ENCODE measurements at places on chromosomes 6 and 20.

GRCh38 chr20:19960745-19961144 is 56.4 kb upstream of the NAA20 start:
- DNase-seq: no peak

DNA sequence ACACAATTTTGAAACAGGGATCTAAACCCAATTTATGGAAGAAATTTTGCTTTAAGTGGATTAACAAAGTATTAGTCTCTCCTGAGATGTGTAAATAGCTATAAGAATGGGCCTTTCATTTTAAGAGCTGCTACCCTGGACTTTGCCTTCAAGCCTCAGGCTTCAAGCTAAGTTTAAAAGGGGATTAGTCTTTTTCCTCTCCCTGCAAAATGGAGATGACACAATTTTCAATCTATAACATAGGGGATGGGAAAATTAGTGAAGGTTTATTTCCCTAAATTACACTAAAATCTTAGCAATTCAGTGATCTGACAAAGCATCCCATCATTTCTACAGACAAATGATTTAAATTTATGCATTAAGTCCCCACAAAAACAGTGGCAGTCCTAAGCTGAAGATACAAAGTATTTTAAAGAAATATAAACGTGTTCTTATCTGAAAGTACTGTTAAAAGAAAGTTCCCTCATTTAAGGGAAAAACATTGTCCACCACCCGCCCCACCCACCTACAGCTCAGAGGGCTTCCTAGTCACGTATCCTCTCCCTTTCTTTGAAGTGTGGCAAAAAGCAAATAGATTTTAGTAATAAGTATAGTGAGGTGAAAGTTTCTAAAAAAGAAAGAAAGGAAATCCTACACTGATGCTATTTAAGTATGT is 14.5 kb downstream of the ARHGAP18 start:
- DNase-seq: no peak

- DNase-seq: no peak
These were observed 13.1 kb downstream of the FUCA2 start for GRCh38 chr6:143498428-143498827.

- no peak for DNase-seq
These were observed 1130.1 kb downstream of the HACE1 start for GRCh38 chr6:103729658-103730057.

DNA sequence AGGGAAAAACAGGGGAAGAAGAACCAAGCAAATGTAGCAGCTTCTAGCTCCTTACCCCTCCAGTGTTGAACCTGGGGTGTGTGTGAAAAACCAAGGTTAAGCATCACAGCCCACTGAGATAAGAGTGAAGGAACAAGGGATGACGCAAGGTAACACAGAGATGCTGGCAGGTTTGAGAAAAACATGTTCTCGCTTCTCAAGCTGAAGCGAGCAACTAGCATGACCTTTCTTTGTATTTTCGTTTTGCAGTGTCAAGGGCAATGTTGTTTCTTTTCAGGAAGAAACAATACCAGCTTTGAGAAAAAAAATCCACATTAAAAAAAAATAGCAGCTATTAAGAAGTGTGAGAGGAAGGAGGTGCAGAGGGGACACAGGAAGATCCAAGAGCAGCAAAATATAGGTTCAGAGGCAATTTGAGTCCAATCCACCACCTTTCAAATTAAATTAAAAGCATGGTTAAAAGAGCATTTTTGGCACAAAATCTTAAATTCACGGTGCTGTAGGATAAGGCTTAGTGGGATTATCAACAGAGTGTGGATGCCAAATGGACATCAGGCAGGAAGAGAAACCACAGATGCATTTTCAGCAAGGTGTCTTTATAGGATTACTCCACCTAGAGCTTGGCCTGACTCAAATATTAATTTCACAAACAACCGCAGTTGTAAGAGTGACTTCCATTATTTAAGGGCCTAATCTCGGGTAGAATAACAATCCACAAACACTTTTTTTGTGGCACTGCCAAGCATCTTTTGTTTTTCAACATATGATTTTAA is 70.9 kb downstream of the SYNE1 start:
- DNase-seq: no peak

DNA sequence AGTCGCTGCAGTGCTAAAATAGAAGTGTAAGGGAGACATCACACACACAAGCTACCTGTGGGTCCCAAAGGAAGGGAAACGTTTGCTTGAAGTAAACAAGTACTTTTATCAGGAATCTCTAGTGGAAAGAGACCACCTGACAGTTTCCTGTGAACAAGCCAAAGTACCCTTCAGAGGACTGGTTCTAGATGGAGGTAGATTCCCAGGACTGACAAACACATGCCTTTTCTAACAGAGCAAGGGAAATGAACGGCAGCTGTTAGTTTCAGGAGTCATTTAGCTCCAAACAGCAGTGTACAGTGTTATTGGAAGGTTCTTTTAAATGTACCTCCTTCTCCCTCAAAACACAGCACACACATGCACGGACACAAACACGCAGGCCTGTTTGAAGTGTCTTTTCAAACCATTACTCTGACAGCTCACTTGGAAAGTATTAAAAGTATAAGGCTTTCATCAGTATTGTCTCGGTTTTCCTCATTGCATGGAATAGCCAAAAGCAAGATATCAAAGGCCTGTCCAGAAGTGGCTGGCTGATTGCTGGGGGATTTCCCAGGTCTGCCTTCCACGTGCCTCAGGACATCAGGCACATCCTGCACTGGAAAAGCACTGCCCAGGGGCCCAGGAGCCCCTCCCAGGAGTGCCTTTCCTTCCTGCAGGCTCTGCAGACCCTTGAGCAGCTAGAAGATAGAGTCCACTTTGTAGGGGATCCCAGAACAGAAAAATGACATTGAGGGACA is 393.2 kb upstream of the SOX4 start:
- DNase-seq: no peak

DNA sequence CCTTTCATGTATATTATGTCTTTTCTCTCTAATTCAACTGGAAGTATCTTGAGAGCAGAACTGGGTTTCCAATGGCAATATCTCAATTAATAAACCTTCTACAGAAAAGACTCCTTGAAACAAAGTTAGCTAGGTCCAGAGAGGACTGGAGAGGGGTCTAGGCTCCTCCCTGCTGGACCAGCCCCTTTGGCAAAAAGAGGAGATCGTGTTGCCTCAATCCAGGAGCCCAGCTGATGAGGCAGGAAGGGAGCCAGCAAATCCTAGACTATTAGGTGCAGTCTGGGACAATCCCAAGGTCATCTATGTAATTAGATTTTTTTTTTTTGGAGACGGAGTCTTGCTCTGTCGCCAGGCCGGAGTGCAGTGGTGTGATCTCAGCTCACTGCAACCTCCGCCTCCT is 21.9 kb downstream of the BCL2L1 start:
- DNase-seq: no peak

DNA sequence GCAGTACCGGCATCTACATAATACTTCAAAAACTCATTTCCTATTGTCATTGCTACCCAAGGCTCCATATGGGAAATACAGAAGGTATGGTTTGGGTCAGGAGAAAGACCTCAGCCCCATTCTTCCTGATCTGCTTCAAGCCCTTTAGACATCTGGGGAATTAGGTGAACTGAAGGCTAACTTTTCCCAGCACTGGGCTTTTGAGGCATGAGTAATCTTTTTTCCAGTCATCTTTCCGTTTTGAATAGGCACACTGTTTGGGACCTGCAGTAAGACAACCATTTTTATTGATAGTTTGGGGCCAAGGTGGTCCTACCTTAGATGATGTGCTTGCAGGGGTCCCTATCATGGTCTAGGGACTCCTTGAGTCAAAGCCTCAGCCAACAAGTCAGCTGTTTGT is 198.4 kb downstream of the HAO1 start:
- no peak for DNase-seq

DNA sequence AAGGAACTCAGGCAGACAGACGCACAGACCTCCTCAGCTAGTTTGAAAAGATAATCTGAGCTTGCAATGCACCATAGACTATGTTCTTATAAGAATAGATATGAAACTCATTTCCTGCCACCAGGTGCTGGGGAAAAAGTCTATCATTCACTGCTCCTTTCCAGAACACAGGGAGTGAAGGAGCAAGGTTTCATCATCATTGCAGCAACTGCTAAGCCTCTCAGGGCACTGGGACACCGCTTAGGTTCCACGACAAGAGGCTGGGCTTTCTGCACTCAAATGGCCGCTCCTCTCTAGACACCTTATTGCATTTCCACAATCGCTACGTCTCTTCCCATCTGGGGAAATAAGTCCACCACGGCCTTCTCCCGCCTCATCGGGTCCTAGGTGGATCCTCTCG is 418.5 kb upstream of the JARID2 start:
- DNase-seq: no peak

GRCh38 chr20:2179233-2179580 is 77.6 kb downstream of the STK35 start:
- no peak for DNase-seq

GRCh38 chr20:36173451-36173933 is 19.0 kb downstream of the EPB41L1 start:
- DNase-seq: peak; percentile 22

- DNase-seq: no peak
These were observed 69.3 kb upstream of the SUPT3H start for GRCh38 chr6:45447005-45447404.

DNA sequence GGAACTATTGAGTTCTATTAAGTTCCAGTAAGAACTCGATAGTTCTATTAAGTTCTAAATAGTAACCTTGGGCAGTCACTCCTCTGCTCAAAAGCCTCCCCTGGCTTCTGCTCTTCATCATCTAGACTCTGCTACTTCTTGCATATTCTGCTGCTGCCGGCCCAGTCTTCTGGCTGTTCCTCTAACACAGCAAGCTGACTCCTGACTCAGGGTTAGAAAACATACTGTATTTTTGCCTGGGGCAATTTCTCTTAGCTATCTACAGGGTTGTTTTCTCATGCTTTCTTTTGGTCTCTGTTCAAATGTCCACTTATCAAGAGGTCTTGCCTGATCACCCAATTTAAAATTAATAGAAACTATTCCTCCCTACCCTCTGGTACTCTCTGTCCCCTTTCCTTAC is 14.6 kb downstream of the SLC25A27 start:
- no peak for DNase-seq

DNA sequence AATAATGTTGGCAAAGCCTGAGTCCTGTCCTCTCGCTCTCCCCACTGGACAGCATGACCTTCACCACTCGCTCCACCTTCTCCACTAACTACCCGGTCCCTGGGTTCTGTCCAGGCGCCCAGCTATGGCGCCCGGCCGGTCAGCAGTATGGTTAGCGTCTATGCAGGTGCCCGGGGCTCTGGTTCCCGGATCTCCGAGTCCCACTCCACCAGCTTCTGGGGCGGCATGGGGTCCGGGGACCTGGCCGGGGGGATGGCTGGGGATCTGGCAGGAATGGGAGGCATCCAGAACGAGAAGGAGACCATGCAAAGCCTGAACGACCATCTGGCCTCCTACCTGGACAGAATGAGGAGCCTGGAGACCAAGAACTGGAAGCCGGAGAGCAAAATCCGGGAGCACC is 20.5 kb downstream of the RNF114 start:
- DNase-seq: no peak

DNA sequence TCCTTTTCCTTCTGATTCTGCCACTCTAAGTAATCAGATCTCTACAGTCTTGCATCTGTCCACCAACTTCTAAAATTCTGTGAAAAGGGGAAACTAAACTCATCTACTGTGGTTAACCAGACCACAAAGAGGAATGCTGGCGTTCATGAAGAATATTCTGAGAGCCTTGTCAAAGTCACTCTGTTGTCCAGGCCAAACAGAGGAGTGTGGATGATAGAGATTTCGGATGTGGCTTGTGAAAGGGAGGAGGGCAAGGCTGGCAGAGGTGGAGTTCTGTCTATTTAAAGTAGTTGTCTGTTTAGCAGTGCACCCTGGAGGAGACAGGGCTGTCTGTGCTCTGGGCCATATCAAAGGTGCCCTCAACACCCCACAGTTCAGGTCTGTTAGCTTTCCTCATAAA is 33.9 kb downstream of the CCN2 start:
- peak; percentile 91 for DNase-seq

DNA sequence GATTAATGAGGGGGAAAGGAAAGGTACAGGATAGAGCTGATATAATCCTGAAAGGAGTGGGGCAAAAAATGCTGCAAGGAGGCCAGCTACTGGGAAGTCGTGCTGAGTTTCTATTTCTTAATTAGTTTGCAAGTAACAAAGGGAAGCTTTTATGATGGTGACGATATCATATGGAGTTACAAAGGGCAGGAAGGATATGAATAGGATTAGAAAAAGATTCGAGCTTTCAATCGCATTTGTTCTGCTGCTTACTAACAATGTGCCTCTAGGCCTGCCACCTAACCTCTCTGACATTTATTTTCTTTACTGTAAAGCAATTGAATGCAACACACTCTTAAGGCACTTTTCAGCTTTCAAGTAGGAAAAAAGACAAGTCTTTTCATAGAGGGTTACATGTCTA is 219.2 kb downstream of the CLVS2 start:
- no peak for DNase-seq

GRCh38 chr6:149212206-149212605 is 105.3 kb upstream of the TAB2 start:
- DNase-seq: no peak

- DNase-seq: peak; percentile 99
These were observed 67.2 kb upstream of the RNF24 start for GRCh38 chr20:4082406-4083097.

GRCh38 chr6:131910219-131910589 is 41.0 kb downstream of the CCN2 start:
- DNase-seq: no peak

GRCh38 chr6:36983538-36983937 is 2.5 kb downstream of the MTCH1 start:
- DNase-seq: no peak

DNA sequence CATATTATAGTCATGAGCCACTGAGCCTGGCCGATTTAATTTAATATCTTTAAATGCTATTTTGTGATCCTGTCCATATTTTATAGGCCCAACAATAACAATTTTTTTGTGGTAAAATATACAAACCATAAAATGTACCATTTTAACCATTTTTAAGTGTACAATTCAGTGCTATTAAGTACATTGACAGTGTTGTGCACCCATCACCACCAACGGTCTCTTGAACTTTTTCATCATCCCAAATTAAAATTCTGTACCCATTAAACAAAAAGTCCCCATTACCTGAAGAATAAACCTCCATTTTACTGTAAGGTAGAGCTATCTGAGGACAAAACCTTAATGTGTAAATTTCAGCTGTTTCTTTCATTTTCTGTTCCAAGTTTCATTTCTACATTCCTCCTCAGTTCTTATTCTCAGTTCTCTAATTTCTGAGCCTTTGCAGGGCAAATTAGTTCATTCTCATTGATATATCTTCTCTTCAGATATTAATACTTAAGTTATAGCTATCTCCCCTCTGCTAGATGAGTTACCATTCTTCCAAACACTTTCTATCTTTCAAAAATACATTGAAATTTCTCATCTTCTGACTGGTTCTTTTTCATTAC is 10.3 kb downstream of the MTO1 start:
- DNase-seq: no peak

- DNase-seq: peak; percentile 48
These were observed 93.1 kb downstream of the PRND start for GRCh38 chr20:4814696-4815252.
